ENCODE measurements at places on chromosomes 3 and 15.

DNA sequence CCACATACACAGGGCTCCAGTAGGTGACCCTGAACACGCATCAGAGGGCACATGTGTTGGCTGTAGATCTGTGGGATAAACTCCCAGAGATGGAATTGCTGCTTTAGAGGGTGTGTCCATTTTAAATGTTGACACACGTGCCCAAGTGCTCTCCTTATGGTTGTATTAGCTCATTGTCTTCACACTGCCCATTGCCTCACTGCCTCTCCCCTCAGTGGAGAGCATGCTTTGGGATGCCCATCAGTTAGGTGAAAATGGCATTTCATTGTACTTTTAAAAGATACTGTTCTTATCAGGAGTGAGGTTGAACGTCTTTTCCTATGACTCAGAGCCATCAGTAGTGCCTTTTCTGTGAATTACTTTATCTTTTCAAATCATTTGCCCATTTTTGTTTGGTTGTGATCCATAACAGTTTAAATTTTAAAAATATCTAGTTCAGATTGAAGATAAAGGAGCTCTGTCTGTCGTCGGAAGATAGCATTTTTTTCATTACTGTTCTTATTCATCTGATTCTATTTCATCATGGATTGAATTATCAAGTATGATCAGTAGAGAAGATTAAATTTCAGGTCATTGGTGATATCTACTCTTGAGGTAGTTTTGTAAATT lies 120.7 kb downstream of the CHDH start:
- no peak for DNase-seq

- no peak for DNase-seq
Observed at GRCh38 chr3:190721330-190721729, 141.2 kb downstream of the GMNC start.

DNA sequence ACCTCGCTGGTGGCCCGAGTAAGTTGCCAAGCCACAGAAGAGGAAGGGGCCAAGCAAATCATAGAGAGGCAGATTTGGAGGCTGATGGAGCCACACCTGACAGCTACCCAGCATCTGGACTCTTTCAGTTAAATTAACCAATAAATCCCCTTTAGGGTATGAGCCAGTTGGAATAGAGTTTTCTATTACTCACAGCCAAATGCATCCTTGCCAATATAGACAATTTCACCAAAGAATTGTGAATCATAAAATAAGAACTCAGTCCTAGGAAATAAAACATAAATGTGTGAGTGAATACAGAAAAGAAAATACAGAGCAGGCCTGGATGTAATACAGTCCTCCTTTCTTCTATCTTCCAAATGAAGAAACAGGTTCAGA lies 161.6 kb upstream of the ANKRD28 start:
- DNase-seq: no peak

GRCh38 chr15:100031665-100032357 lies 298.6 kb upstream of the LYSMD4 start:
- no peak for DNase-seq

DNA sequence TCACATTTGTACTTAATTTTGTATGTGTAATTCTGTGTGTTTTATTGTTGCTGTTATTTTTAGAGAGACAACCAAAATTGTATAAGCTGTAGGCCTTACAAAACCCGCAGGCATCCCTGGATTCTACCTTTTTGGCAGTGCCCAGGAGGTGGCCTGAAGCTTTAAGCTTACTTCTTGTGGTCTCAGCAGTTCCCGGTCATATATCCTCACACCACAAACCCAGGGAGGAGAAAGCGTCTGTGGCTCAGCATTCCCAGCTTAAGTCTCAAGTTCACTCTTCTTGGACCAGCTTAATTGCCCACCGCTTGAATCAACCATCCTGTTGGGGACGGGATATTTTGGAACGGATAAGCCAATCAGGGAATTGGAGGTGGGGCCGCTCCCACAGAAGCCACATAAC lies 36.7 kb downstream of the C2CD4A start:
- no peak for DNase-seq

- DNase-seq: no peak
Observed at GRCh38 chr15:87871731-87872320, 384.7 kb downstream of the NTRK3 start.

DNA sequence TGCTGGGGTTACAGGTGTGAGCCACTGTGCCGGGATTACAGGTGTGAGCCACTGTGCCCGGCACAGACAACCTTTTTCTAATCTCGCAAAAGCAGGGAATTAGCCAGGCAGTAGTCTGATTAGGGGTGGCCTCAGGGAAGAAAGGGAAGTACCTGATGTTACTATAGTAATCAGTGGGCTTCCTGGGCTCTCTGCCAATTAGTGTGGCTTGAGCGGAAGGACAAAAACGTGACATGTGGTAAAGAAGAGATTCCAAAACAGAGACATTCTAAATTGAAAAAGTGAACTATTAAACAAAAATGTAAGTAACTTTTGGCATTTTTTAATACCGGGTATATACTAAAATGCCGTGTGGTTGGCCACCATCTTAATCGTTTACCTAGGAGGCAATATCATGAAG lies 48.1 kb downstream of the CFAP20DC start:
- DNase-seq: no peak

DNA sequence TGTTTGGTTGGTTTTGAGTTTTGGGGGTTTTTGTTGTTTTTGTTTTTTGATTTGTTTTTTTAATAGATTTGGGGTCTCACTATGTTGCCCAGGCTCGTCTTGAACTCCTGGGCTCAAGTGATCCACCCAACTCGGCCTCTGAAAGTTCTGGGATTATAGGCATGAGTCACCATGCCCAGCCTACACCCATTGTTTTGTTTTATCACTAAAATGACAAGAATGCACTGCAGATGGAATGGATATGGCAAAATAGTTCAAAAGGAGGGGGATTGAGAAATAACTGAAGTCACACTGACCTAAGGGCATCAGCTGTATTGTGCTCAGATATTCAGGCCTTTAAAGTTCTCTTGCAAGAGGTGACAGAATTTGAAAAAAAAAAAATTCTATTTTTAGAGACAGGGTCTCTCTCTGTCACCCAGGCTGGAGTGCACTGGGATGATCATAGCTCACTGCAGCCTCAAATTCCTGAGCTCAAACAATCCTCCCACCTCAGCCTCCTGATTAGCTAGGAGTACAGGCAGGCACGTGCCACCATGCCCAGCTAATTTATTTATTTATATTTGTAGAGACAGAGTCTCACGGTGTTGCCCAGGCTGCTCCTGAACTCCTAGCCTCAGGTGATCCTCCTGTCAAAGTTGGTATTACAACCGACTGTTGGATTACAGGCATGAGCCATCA lies 4.4 kb upstream of the RASA2 start:
- DNase-seq: no peak

- no peak for DNase-seq
Observed at GRCh38 chr3:78908236-78908635, 859.6 kb downstream of the ROBO1 start.

DNA sequence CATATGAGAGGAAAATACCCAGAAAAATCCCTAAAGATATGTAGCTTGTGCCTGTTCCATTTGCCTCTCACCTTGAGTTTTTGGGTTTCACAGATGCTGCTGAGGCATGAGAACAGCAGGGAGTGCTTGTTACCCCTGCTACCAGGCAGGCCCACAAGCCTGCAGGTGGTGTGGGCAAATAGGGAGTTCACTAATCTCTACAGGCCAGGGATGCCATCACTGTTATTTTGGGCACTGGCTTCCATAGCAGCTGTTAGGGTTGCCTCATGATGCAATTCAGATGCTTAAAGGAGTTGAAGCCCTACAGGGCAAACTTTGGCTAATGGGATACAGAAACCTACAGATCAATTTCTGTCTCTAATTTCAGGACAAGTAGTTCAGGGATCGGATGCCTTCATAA lies 873.5 kb downstream of the OTOL1 start:
- no peak for DNase-seq

- no peak for DNase-seq
Observed at GRCh38 chr3:107781253-107781652, 258.5 kb downstream of the BBX start.

GRCh38 chr3:10623578-10624275 lies 118.3 kb upstream of the ATP2B2 start:
- DNase-seq: no peak

- DNase-seq: no peak
Observed at GRCh38 chr3:122199552-122199951, 16.1 kb downstream of the CASR start.
